ENCODE measurements at places on chromosomes 6 and 20.

DNA sequence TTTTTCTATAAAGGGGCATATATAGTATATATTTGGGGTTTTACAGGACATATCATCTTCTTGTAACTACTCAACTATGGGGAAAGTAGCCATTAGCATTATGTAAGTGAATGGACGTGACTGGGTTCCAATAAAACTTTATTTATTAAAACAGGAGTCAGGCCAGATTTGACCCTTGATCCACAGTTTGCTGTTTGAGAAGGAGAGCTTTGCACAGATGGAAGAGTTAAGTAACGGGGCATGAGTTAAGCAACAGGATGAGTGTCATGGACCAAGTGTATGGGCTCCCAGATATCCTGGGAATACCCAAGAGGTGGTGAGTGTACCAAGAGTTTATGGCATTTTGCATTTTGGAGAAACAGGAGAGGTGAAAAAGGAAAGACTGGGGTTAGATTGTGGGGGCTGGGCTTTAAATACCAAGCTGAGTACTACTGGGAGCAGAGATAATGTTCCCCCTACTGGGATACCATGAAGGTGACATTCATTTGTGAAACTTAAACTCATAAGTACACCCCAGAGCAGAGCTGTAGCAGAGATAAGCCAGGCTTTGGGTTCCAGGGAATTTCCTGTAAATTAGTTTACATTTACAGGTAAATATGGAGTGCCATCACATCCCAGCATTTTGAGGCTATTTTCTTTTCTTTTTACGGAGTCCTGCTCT, 18.5 kb upstream of the SCUBE3 start:
- no peak for DNase-seq

DNA sequence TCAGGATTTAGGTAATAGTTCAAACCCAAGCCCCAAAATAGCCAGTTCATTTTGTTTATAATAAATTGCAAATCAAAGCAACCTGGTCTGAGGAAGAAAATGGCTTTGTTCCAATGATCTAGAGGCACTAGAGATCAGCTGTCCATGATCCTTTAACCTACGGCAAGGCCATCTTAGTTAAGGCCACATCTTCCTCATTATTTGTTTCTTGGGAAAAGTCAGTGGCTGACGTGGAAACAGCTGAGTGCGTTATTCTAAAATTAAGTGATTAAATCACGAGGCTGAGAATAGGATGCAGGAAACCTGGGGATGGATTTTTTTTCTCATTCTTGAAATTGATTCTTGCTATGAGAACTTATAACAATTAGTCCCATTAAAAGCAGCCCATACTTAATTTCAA, 10.1 kb upstream of the TENT5A start:
- no peak for DNase-seq

DNA sequence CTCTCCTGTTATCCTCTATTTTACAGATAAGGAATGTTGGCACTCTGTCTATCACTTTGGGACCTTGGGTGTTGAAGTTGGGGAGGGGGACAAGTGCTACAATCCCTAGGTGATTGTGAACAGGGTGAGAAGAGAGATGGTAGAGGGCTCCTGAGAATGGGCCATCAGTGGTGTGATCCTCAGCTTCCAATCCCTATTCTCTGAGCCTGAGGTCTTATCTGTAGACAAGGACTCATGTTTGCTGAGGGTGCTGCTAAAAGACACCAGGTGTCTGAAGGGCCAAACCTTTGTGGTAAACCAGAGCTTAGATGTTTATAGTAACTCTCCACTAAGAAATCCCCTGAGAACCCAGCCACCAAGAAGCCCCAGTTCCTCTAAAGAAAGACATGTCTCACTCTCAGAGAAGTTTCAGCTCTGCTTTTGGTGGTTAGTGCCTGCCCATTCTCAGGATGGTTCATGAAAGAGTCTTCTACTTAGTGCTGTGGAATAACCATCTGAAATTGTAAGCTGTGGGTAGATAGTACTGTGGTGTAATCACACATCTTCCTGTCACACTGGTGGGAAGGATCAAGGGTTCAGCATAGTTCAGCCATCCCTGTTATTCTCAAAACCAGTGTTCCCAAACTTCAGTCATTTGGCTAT, 58.2 kb upstream of the IL20RA start:
- peak; percentile 51 for DNase-seq

DNA sequence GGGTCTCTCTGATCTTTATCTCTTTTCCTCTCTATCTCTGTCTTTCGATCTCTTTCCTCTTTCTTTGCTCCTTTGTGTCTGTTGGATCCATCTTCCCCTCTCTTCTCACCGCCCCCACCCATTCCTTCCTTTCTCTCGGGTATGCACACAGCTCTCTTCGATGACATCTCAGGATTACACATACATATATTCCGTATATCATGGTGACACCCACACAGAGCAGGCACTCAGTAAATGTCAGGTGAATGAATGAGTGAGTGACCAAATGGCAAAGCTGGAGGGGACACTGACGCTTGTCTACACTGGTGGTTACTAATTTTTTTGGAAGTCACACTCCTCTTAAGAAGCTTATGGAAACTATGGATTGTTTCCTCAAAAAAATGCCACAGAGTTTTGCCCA, 9.9 kb downstream of the VSTM2L start:
- no peak for DNase-seq

All from GM13976 (cell line).